GOT3 (cell line): ENCODE measurements at places on chromosomes 1 and 21.

DNA sequence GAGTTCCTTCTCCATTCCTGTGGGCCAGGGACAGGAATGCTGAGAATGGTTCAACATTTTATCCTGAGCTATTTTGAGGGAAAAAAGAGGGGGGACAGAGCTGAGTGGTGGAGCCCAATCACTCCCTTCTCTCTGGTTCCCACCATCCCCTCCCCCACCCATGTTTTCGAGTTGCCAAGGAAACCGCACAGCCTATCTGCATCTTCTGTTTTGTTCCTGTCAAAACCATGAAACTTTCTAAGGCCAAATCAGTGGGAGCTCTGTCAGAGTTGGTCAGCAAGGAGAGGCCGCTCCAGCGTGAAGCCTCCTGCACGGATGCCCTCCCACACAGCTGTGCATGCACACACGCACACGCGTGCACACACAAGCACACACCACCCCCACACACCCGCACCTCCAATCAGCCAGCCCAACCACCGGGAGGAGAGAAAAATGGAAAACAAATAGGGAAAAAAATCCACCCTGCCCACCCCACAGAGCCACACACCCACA is 54.5 kb upstream of the ATP2B4 start:
- no peak for DNase-seq

DNA sequence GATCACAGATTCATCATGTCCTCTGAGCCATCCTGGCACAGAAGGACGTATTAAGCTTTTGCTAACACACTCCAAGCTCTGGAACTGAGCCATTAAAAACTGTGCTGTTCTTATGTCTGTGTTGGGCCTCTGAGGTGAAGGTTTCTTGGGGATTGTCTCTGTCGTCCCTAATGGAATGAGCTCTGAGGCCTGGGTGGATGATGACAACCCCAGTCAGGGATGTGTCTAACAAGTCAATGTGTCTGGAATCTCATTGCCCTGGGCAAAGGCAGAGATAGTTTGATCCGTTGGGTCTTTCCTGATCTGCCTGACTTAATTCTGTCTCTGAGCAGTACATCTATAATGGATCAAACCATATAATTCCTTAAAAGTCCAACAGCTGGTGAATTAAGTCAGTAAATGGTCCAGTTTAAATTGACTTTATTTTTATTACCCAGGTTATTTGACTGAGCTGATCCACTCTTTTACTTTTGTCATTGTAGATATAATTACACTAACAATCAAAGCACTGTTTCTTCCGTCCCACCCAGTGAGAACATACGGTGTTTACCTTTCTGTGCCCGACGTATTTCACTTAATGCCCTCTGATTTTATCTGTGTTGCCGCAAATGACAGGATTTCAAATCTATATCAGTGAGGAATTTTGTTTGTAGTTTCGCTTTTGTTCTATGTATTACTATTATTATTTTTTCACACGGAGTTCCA is 38.8 kb upstream of the OR2B11 start:
- no peak for DNase-seq

DNA sequence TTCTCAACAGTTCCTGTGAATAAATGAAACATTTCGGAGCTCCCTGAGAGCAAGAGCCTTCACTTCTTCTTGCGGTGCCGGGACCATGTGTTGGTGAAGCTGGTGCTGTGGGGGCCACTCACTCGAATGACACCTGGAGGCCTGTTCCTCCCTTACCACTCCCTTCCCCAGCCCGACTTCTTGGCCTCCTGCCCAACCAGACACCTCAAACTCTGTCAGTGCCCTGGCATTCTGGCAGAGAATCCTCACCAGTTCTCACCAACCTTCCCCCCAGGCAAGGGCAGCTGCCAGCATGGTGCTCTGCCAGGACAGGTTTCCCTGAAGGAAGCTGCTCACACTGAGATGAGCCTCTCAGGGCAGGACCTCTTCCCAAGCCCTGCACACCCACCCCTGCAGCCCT is 68.3 kb downstream of the MPZL1 start:
- no peak for DNase-seq

DNA sequence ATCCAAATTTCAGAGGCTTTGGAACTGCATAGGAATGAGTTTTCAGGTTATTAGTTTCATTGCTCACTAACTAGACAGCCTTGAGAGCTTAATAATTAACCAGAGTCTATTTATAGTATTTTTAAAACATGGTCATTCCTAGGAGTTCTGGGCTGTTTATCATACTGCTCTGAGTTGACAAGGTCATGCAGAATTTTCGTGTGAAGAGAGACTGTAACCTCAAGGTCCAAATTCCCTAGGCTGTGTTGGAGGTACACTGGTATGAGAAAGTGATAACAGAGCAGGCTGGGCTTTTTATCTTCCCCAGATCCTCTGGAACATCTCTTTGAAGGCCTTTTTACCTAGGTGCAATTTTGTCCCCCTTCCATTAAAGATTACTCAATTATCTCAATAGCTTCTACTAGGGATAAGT is 736.3 kb downstream of the LTN1 start:
- DNase-seq: no peak

- no peak for DNase-seq
Observed at GRCh38 chr1:66261364-66261763, 272.6 kb upstream of the SGIP1 start.

- peak; percentile 17 for DNase-seq
Observed at GRCh38 chr1:32773018-32773763, 44.0 kb downstream of the YARS1 start.
